Activated effector memory CD4-positive, alpha-beta T cell treated with Interleukin-2 at 50 U/mL for 16 hours (primary cell): ENCODE measurements at places on chromosomes 12 and 14.

- no peak for DNase-seq
Measured at GRCh38 chr14:95193081-95193480, 35.8 kb upstream of the DICER1 start.

- DNase-seq = no peak
Measured at GRCh38 chr12:90854136-90854689, 100.8 kb downstream of the CCER1 start.

DNA sequence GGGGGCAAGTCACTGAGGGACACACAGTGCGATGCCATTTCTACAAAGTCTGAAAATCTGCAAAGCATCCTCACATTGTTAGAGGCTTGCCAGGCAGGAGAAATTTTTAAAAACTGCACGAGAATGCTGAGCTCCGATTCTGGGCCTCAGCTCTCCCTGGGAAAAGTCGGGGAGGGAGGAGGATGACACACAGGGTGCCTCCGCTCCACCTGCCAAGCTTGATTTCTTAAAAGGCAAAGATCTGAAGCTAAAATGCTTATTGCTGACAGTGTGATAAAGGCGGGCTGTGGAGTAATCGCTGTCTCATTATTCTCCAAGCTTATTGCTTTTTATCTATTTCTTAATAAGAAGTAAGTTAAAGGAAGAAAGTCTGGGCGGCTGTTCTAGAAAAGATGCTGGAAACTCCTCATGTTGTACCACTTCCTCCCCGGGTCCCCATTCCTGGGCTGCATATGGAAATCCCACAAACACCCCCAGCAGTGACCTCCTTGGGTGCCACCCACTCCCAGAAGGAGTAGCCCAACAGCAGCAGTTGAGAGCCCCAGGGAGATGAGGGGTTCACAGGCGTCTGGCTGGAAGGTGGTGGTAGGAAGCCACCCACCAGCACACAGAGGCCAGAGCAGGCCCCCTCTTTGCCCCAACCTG is 55.0 kb downstream of the CCDC85C start:
- no peak for DNase-seq

- DNase-seq = no peak
Measured at GRCh38 chr14:95003099-95003960, 154.0 kb downstream of the DICER1 start.

- no peak for DNase-seq
Measured at GRCh38 chr12:39618701-39619100, 902 bp downstream of the ABCD2 start.

- no peak for DNase-seq
Measured at GRCh38 chr12:570921-571794, 92.1 kb downstream of the NINJ2 start.

GRCh38 chr12:108302016-108302402 is 37.1 kb downstream of the CMKLR1 start:
- DNase-seq = no peak

DNA sequence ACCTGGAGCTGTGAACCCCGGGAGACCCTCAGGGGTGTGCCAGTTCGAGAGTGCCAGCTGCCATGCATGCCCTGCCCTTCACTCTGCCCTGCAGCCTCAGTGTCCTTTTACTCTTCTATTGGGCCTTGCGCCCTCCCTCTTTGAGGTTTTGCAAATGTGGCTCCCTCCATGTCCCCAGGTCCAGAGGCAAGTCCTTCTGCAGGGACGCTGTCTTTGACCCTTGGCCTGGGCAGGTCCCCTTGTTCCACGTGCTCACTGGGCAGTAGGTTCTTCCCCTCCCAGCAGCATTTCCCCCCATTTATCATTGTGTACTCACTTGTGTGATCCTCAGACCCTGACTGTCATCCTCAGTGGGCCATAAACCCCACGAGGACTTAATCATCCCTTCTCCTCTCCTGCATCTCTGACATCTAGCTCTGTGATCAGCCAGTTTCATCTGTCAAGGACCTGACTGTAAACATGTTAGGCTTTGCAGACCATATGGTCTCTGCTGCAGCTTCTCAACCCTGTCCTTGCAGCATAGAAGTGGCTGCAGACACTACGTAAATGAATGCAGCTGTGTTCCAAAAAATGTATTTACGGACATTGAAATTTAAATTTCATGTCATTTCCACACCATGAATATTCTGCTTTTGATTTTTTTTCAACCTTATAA is 36.6 kb downstream of the TSPAN9 start:
- DNase-seq = no peak

DNA sequence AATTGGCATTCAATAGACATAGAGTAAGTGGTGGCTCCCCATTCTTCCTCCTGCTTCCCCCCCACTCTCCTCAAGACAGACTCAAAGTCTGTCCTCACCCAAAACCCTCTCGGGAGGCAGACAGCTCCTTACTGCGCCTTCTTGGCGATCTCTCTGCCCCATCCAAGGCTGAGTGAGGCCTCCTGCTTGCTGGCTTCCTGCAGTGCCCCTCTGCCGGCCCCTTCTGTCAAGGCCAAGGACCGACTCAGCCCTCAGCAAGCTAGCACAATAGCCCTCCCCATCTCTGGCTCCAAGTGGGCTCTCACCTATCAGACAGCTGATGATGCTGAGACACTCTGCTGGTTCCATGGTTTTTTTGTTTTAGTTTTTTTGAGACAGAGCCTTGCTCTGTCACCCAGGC is 62.5 kb upstream of the DLK1 start:
- no peak for DNase-seq

DNA sequence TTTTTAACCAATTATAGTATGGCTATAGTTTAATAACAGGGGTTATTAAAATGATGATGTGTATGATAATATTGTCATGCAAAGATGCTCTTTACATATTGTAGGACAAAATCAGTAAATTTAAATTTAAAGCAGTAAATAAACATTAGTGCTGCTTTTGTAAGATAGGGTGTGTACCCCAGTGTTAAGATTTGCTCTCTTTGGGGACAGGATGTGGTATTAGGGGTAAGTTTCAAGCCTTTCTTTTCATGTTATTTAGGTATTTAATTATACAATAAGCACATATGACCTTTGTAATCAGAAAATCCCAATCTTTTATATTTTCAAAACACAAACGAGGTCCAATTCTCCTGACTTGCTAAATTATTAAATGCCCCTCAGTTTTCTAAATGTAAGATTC is 39.7 kb upstream of the RPH3A start:
- DNase-seq = no peak

- no peak for DNase-seq
Measured at GRCh38 chr12:90163975-90164374, 455.3 kb upstream of the ATP2B1 start.

DNA sequence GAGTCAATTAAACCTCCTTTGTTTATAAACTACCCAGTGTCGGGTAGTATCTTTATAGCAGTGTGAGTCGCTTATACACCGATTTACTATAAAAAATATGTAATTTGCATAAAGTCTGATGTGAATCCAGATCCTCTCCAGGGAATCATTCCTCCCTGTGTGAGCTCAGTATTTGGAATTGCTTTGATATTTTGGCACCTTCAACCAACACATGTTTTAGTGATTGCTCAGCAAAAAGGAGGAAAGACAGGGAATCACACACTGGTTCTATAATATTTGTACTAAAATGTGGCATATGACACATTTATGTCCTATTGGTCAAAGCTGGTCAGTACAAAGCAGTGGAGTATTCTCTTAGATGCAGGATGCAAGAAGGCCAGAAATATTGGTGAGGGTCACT is 703.9 kb upstream of the ATXN7L3B start:
- DNase-seq = no peak

DNA sequence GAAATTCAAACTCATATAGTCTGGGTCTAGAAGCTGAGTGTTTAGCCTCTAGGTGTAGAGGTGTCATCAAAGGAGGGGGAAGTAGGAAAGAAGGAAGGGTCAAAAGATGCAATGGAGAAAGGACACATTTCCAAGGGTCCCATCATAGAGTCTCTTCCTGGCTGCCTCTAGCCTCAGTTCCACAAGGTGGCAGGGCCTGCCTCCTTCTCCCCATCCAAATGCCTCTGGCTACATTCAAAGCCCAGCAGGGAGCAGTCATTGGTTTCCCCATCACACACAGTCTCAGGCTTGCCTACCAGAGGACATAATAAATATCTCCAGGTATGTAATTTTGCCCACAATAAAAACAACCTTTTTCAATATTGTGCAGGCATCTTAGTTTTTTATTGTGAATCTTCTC is 2.1 kb upstream of the CCT2 start:
- DNase-seq = no peak

DNA sequence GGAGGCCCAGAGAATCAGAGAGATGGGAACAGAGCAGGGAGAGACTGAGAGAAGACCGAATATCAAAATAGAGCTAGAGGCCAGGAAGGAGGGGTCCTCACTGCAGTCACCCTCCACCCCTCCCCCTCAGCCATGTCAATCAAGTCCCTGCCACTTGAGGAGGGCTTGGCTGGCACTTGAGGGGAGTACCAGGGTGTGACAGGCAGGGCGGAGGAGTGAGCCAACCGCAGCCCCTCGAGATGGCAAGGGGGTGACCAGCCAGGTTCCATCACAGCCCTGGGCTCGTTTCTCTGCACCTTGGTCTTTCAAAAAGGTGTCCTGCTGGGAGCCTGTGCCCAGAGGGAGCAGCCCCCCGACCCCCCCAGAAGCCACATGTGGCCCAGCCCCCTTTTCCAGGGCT is 4.2 kb downstream of the AQP5 start:
- no peak for DNase-seq

GRCh38 chr12:106138633-106139421 is at the start of gene NUAK1:
Gene NUAK1 (minus strand): TSS chr12:106138954. CDS start chr12:106138653, 301 bp downstream.
- no peak for DNase-seq

DNA sequence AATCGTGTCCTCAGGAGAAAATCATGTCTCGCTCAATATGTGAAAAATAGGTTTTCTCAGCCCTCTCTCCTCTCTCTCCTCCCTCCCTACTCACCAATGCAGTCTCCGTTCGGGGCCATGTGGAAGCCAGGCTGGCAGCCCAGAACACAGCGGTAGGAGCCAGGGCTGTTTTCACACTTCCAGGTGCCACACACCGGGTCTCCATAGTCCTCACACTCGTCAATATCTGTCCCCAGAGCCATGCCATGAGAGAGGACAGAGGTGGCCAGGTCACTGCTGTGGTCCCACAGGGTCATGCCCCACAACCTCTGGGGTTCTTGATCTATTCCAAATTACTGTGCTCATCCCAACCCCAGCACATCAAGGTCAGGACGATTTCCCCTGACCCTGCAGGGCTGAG is 13.5 kb downstream of the ISCA2 start:
- DNase-seq = no peak

GRCh38 chr14:56088941-56089340 is 29.3 kb upstream of the PELI2 start:
- no peak for DNase-seq

DNA sequence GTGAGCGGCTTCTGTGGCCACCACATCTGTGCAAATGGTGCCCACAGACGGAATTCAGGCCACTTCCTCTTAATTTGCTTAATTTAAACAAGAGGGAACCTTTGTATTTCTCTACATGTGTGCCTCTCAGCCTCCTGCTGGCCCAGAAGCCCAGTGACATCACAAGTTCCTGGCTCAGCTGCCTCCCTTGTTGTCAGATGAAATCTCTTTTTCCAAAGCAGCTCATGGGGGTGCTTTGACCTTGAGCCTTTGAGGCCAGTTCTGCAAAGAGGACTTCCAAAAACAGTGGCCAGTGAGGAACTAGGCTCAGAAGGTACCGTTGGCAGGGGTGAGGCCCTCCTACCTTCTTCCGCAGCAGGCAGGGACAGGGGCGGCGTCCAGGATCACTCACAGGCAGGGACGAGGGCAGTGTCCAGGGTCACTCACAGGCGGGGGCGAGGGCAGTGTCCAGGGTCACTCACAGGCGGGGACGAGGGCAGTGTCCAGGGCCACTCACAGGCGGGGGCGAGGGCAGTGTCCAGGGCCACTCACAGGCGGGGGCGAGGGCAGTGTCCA is 35.0 kb upstream of the GALNT9 start:
- DNase-seq = no peak

DNA sequence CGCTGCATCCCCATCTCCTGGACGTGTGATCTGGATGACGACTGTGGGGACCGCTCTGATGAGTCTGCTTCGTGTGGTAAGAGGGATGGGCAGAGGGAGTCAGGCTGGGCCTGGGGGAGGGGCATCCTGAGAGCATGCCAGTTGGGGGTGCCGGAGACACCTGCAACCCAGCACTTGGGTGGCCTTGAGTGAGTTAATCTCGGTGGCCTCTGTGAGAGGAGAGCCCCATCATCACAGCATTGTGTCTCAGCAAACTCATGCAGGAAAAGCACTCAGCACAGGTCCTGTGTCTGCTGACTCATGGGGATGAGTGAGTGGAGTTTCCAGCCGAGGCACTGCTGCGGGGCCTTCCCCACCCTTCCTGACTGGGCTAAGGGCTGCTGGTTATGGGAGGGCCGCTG is 19.6 kb upstream of the LRP1-AS start:
- DNase-seq = no peak

DNA sequence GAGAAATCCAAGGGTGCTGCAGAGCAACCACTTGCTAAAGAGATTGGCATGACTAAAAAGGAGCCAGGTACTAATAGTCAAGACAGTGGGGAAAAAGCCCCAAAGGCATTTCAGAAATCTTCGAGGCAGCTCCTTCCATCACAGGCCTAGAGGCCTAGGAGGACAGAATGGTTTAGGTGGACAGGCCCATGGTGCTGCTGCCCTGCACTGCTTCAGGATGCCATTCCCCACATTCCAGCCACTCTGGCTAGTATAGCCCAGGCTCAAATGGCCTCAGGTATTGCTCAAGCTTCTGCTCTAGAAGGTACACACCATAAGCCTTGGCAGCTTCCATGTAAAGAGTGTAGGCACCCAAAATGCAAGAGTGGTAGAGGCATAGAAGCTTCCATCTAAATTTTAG is 92.9 kb downstream of the RPAP3 start:
- no peak for DNase-seq

DNA sequence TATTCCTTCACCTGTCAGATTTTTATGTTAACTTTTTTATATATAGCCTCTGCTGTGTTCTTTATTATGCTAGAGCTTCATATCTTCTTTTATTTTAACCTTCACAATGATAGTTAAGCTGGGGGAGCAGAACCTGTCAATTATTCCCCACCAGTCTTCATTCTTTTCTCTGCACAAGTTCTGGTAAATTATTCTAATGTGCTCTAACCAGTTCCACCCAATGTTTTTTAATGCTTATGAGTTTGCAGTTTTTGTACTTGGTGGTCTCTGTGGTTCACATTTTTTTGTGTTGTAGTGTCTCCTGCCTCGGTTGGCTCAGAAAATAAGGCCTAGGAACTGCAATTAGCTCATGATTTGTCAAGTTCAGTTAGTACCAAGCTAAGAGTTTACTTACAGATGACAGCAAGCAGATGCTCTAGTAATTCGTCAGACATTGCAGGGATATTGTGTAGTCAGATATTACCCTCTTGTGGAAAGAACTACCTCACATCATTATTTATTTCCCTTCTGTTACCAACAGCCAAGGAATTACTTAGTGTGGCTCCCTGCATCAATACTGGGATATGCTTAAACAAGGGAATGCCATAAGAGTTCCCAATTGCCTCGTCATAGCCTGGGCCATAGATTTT is 14.5 kb downstream of the DYRK2 start:
- DNase-seq = no peak

GRCh38 chr12:68591734-68592418 is 18.8 kb upstream of the RAP1B start:
- DNase-seq = no peak

DNA sequence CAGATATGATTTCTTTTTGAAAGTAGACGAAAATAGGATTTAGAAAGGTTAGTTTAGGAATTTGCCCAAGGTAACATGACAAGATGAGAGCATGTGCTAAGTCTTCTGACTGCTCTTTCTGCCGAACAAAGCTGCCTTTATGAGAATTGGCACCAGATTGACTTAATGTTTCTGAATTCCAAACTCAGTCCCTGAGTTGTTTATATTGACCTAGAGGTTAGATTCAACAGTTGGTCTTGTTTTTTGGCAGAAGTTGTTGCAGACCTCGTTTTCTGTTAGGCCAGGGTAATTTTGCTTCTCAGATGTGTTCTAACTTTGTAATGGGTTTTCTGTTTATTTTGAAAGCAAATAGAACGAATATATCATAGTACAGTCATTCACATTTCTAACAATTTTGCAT is 61.5 kb upstream of the LRTM2 start:
- DNase-seq = no peak
